Muscle of back (tissue), 13 donors: ENCODE measurements at places on chromosomes 3 and 15.

DNA sequence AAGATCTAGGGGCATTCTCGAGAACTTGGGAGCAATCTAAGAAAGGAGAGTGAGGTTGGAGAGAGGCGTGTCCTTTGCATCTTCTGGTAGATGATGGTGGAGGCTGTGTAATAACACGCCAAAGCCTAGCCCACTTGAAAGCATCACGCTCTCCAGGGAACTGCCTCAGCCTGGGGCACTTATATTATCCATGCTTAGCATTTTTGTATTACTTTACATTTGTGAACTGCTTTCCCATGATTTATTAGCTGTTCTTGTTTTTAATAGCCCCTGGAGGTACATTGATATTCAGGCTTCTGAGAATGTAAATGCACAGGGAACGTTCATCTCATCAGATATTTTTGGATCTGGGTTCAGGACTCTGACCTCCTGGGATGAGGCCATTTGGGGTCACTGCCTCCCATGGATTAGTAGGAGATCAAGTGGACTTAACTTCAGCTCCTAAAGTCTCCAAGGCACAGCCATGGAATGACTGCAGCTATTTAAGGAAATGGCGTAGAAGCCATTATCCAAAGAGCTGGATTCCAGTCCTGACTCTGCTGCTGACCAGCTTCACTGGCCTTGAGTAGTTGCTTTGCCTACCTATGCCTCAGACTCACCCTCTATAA, 124.9 kb downstream of the LPP start:
- peak; percentile 54 for DNase-seq

DNA sequence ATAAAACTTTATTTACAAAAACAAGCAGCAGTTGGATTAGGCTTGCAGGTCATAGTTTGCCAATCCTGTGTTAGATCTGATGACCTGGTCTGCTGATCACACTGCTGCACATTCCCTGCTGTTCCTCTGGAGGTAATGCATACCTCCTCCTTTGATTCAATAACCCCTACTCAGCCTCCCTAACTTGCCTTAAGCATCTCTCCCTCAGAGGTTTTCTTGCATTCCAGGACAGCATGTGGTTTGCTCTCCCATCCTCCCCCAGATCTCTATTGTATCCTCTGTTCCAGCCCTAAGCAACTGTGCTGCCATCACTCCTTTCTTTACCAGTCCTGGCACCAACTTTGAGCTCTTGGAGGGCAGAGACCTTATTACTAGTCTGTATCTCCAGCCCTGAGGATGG, 63.4 kb downstream of the CACNA2D3 start:
- DNase-seq: no peak

DNA sequence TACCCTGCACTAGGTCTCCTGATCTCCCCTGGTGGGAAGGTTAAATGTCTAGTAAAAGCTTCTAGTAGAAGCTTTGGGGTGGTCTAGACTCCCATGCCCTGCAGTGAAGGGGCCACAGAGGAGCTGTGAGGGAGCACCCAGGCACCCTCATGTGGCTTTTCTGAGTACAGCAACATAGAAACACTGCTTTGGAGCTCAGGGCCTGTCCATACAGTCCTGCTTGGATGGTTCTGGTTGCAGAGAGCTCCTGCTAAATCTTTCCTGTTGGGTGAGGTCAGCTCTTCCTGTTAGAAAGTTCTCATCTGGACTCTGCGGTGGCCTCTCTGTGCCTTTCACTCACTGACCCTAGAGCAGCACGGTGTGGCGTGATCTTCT, 47.8 kb downstream of the GPD1L start:
- DNase-seq: no peak

GRCh38 chr3:43953814-43954692, 263.3 kb downstream of the ABHD5 start:
- no peak for DNase-seq

GRCh38 chr3:192850451-192850981, 67.1 kb downstream of the MB21D2 start:
- DNase-seq: no peak

DNA sequence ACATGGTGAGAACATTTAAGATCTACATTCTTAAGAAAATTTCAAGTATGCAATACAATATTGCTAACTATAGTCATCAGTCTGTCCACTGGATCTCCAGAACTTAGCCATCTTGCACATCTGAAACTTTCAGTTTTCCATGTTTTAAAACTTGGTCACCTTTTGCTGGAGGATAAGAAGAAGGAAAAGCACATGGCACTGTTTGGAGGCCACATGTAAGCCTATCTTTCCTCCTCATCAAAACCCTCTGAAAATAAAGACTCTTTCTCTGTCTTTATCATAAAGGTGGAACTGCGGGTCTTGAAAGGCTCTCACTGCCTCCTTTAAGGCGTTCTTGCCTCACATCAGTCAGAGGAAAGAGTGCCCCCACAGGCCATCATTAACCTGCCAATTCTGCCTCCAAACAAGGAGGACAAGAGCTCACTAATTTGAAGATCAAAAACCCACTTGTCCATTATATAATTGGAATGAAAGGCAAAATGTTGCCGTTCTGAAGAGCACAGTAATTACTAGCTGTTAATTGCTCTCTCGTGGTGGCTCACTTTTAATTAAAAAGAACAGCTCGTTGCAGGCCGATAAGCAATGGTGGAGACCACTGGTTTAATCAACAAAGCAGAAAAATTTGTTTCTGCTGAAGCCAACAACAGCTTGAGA, 157.8 kb downstream of the MECOM start:
- no peak for DNase-seq

DNA sequence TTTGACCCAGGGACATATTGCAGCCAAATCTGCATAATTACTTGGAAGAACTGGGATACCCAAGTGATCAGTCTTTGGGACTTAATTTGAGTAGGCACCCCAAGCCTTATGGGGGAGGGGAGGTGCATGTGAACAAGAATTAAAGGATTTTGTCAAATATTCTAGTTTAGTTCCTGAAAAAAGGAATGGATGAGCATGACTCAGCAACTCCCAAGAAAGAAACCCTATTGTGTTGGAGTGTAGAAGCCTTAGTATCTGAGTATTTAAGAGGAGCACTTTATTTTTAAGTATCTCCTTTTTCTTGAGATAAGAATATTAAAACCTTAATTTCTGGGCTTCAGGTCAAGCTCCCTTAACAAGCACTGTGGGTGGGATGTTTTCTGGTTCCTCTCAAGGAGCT, 222.4 kb downstream of the CD47 start:
- DNase-seq: no peak
